ENCODE measurements at places on chromosomes 11 and 22.
A peak's percentile ranks its signal among the peaks of the same experiment; 100 is the strongest.

DNA sequence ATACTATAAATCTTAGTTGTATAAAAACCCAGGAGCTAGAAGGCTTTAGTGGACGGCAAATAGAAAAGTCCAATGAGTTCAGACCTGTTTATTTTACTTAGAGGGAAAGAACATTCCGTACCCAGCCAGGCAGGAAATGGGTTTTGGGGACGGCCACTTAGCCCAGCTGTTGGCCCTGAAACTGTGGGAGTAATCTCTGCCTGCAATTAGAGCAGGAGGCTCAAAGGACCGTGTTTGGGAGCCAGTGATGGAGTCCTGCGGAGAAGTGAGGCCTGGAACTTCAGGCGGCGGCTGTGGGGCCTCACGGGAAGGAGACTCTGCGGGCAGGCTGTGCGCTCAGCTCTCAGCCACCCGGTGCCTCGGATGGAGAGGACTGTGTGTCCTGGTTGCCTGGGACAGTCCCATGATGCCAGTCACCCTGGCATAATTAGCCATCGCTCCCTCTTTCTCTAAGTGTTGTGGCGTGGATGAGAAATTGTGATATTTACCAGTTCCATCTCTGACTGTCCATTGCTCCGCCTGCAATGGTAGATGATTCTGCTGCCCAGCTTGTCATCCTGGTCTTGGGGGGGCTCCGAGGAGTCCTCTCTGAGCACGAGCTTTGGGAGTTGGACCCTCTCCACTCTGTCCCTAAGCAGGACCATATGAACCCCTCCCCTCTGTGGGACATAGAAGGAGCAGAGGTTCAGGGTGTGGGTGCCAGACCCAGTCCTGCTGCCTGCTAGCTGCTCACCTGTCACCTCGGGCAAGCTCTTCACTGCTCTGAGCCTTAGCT is 530.3 kb downstream of the TBC1D22A start:
- DNase-seq, result no peak

- no peak for DNase-seq
Observed at GRCh38 chr11:32311346-32312065, 123.8 kb downstream of the WT1 start.

DNA sequence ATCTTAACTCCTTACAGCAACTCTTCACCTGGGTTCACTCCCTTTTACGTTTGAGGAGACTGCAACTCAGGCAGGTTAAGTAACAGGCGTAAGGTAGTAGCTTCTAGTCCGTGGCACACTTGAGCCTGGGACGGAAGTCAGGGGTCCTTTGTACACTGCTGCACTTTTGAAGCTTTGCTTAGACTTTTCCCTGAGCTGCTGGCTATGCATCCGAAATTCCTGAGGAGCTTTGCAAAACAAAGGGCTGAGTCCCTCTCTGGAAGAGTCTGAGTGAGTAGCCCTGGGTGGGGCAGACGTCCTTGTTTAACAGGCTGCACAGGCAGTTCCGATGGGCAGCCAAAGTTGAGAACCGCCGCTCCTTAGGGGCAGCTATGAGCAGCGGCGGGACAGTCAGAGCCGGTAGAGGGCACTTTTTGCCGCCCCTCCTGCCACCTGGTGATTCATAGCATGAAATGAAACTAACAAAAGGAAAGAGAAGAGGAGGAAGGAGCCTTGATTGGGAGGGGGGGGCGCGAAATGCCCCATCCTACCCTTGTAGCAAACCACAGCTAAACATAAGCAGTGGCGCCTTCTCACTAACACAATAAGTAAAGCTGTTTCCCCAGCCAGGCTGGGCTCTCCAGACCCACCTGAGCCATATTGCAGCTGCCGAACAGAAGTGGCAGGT is 1.4 kb downstream of the TMEM109 start:
- peak; percentile 26 for DNase-seq

- DNase-seq, result no peak
Observed at GRCh38 chr11:103936059-103936458, 100.4 kb upstream of the DDI1 start.

- DNase-seq, result no peak
Observed at GRCh38 chr22:48936391-48936790, 891.3 kb downstream of the BRD1 start.

- DNase-seq, result no peak
Observed at GRCh38 chr11:94665116-94665659, 98.0 kb downstream of the PIWIL4 start.

- DNase-seq, result no peak
Observed at GRCh38 chr11:16184588-16184987, 171.8 kb downstream of the SOX6 start.

GRCh38 chr11:124756753-124757227 is 4.7 kb upstream of the VSIG2 start:
- DNase-seq, result no peak

All from stimulated activated CD4-positive, alpha-beta T cell treated with anti-CD3 and anti-CD28 coated beads, TNF-alpha, amount 100 ng/mL, for 1 hour (primary cell).